ENCODE measurements at places on chromosomes 7 and 10.
A peak's percentile ranks its signal among the peaks of the same experiment; 100 is the strongest.

DNA sequence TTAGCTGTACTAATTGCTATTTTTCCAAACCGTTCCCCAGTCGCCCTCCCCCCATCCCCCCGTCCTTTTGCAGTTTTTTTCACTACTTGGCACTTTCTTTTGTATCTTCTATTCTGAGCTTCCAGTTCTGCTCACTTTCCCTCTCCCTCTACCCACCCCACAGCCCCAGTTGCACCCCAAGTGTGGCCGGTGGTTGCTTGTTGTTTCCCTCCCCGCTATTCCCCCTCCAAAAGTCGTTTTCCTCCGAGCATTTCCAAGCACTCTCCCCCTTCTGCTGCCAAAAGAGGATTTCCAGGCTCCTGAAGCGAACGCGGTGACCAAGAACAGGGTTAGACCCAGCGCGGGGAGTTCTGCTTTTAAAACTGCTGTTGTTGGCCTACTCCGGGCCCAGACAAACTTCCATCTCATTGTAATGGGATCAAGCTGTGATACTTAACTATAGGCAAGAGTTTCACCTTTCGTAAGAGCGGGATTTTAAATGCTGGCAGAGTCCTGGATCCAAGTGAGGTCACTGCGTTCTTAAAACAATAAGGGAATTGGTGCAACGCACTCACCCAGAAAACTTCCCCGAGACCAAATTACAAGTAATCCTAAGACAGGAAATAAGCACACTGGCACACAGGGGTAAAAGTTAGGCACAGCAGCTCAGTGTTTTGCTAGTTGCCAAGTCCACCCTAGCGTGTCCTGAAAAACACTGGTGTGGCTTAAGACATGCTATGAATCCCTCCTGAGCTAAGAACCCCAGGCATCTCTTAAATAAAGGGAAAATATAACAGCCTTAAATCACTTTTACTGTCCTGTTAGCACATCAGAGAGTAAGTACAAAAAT is 1.5 kb upstream of the RGS10 start:
- DNase-seq, result no peak

DNA sequence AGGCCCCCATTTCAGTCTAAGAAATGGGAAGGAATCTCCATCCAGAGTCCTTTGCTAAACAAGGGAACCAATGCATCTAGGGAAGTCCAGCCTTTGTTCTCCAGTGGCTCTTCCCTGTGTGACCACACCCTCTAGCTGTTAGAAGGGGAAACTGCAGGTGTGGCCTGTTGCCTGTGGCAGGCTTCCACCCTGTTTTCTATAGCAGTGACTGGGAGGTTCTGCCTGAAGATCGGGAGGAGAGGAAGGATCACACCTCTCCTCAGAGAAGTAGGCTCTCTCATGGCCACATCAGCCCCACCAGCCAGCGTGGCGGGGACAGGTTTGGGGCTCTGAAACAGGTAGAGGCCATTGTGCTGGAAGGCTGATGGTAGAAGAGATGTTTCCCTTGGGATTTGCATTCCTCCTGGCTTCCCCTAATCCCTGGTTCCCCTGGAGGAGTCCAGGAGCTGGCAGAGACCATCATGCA is 47.7 kb upstream of the TRIM8 start:
- DNase-seq, result no peak

DNA sequence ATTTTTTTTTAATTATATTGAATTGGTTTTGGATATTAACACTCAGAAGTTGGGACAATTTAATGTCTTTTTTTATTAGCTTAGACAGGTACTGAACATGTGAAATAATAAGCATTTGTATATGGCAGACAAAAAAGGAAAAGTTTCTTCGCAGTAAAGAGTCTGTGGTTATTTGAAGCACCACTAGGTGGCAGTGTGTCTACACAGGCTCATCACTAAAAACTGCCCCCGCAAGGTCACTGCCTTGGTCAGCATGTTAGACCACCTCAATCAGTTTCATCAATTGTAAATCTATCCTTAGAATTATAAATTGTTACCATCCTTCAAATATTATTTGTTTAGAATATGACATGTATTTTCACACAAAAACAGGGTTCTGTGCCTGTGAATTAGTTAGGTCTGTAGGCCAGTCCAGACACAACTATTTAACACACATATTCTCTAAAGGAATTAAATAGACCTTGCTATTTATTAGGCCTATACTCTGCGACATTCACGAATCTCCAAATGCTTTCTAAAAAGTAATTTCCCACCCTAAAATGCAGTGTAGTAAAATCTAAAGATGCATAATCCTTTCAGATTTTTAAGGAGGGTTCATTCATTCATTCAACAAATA is 17.0 kb downstream of the PNLIPRP3 start:
- no peak for DNase-seq

DNA sequence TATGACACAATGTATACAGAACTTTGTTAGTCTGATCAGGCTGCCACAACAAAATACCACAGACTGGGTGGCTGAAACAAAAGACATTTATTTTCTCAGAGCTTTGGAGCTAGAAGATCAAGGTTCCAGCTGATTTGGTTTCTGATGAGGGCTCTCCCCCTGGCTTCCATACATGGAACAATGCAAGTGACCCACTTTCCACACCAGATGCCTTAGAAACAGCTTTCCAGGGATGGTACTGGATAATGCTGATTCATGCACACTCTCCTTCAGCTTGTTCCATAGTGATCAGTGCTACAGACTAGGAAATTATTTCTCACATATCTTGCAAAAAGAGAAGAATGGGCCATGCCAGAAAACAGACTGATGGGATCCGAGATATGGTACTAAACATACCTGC is 1274.9 kb upstream of the SORCS1 start:
- DNase-seq, result no peak

DNA sequence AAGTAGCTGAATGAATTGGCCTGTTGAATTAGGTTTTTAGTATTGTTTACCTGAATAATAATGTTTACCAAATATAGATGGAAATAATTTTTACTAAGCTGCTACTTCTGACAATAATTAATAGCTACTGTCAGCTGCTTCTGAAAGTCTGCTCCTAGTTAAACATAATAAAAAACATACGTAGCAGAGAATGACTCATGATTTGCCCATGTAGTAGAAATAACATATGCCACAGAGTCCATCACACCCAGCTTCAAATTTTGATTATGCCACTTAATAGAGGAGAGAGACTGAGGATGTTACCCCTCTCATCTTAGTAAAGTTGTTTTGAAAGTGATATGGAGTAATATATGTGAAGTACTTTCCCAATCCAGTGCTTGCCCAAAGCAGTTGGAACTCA is 57.6 kb upstream of the MDFIC start:
- DNase-seq, result no peak

- DNase-seq, result no peak
Observed at GRCh38 chr10:23202779-23203178, 10.7 kb downstream of the PTF1A start.

DNA sequence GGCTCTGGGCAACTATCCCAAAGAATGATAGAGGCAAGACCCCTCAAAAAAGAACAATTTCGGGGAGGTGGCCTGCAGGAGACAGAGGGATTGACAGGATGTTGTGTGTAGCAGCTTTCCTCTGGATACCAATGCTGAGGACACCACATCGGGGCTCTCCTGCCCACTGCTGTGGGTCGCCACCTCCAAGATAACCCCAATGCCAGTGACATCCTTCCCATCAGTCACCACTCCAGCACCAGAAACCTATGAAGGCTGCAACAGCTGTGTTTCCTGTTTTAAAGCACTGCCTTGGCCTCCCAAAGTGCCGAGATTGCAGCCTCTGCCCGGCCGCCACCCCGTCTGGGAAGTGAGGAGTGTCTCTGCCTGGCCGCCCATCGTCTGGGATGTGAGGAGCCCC is 17.6 kb downstream of the ARHGAP19 start:
- no peak for DNase-seq

- no peak for DNase-seq
Observed at GRCh38 chr10:7986851-7987250, 67.6 kb upstream of the GATA3 start.

DNA sequence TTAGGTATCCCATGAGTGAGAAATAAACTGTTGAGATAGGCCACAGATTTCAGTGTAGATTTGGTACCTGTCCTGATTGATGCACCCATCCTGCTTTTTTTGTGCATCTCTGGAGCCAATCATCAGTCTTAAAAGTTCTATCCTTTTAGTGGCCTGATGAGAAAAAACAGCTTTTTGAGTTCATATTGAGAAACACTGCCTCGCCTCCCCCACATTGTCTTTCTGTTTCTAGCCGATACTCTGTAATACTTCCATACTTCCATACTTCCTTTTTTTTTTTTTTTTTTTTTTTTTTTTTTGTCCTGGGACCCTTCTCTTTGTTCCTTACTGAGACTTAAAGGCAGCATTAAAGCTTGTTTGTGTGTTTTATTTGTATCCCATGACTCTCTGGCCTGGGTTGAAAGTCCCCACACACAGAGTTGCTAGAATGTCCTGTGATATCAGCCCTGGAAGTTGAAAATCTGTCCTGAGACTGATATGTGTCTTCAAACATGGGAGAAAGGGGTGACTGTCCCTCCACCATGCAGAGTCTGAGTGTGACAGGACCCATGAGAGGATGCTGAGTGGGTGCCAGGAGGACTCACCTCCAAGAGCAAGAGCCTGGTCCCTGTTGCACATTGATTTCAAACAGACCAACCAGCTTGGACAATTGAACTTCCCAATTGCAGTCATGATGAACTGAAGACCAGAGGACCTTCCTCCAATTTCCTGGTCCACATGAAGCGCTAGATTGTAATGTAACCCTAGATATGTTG is 5.7 kb downstream of the ZNF22 start:
- no peak for DNase-seq

DNA sequence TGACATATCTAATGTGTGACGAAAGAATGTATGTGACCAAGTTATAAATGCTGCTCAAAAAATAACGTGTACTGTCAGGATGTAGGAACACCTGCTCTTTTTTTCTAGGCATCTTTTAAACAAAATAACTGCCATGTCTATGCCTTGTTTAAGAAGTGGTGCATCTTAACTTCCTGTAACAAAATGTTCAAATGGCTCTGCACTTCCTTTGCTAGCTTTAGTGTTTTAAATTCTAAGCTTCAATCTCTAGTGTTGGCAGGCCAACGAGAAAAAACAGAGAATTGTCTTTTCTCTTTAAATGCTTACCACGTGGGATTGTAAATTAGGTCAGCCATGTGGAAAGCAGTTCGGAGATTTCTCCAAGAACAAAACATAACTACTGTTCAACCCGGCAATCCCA is 14.6 kb upstream of the PDSS1 start:
- DNase-seq, result no peak

DNA sequence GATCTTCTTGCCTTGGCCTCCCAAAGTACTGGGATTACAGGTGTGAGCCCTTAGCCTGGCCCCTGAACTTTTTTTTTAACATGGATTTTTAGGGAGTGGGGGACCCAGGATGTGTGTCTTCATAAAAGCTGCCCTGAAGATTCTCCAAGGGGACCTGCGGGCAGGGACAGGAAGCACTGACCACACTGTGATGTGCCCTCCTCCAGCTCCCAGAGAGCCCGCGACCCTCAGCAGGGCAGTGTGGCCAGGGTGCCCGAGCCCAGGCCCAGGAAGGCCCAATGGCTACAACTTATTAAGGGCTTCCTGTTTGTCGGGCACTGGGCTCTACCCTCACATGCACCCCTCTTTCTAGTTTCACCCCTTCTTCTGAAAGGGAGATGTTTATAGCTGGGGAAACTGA is 2.5 kb upstream of the RET start:
- no peak for DNase-seq

DNA sequence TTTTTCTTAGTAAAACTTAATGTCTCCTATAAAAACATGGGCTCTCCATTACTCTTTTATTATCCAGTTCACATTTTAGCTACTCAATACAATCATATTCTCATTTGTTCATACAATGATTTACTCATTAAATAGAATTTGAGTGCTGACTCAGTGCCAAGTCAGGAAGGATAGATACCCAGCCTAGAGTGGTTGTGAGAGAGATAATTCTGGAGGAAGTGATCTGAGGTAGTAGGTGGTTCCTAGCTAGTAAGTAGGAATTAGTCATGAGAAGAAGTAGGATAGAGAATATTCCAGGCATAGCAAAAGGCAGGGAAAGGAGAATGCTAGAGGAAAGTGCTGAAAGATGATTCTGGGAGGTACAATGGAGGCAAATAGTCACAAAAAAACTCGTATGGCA is 133.5 kb upstream of the MBL2 start:
- no peak for DNase-seq

- no peak for DNase-seq
Observed at GRCh38 chr7:9302436-9302835, 869.0 kb downstream of the NXPH1 start.

GRCh38 chr7:130900471-130901076 is 166.6 kb upstream of the KLF14 start:
- DNase-seq, result no peak

GRCh38 chr10:102645741-102646609 is 1.7 kb downstream of the TRIM8 start:
- peak; percentile 25 for DNase-seq

GRCh38 chr10:21061982-21062381 is 164.9 kb upstream of the NEBL start:
- no peak for DNase-seq

GRCh38 chr10:15222511-15222910 is 54.0 kb upstream of the NMT2 start:
- no peak for DNase-seq

GRCh38 chr7:111027396-111027795 is 63.5 kb upstream of the LRRN3 start:
- DNase-seq, result no peak

GRCh38 chr10:21343087-21343486 is 182.4 kb downstream of the SKIDA1 start:
- no peak for DNase-seq

- no peak for DNase-seq
Observed at GRCh38 chr7:25849500-25850184, 302.4 kb upstream of the NFE2L3 start.

DNA sequence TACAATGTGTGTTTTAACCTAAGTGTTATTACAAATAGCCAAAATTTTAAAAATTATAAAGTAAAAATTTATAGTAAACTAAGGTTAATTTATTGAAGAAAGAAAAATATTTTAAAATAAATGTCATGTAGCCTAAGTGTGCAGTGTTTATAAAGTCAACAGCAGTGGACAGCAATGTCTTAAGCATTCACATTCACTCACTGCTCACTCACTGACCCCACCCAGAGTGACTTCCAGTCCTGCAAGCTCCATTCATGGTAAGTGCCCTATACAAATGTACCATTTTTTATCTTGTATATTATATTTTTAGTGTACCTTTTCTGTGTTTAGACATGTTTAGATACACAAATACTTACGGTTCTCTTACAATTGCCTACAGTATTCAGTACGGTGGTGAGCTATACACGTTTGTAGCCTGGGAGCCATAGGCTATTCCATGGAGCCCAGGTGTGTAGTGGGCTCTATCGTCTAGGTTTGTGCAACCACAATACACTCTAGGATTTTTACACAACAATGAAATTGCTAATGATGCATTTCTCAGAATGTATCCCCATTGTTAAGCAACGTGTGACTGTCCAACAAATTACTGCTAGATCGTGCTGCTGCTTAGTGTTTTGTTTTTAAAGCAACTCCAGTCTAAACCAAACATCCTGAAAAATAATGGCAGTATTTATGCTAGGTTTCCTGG is 108.9 kb upstream of the NAMPT start:
- no peak for DNase-seq
